ENCODE measurements at places on chromosomes 3 and 15. TPM values are rescaled to one million over a fixed set of nuclear protein-coding genes. Genes with fewer than 3 reads are reported as not detected.

GASK1A gene
- 0.15 TPM for total RNA-seq

ROPN1 gene
- total RNA-seq, result not detected

SLC35A5 gene
- 22.3 TPM for total RNA-seq

MESP1 gene
- total RNA-seq, result 8.9 TPM

PLOD2 gene
- 423 TPM for total RNA-seq

CASR gene
- total RNA-seq, result not detected

KCNAB1 gene
- not detected for total RNA-seq

CLDN18 gene
- not detected for total RNA-seq

MCTP2 gene
- total RNA-seq, result 10.1 TPM

PLA2G4E gene
- not detected for total RNA-seq

UCN2 gene
- 1.1 TPM for total RNA-seq

RAF1 gene
- total RNA-seq, result 96.8 TPM

BFSP2 gene
- total RNA-seq, result not detected

GOLGA8S gene
- total RNA-seq, result not detected

CHRNA7 gene
- not detected for total RNA-seq

ACOX2 gene
- total RNA-seq, result 18.7 TPM

EIF4E3 gene
- 2.9 TPM for total RNA-seq

BBX gene
- 18.8 TPM for total RNA-seq

CSPG4 gene
- total RNA-seq, result 13.4 TPM

AADAC gene
- total RNA-seq, result not detected

TGM5 gene
- total RNA-seq, result not detected

FOXB1 gene
- not detected for total RNA-seq

CPNE4 gene
- total RNA-seq, result not detected

FEZF2 gene
- not detected for total RNA-seq

ZNF660 gene
- total RNA-seq, result not detected

TUSC7 gene
- not detected for total RNA-seq

RETNLB gene
- total RNA-seq, result not detected

WNT5A gene
- total RNA-seq, result 21.7 TPM

GOLGA6D gene
- total RNA-seq, result not detected

ALCAM gene
- 36.9 TPM for total RNA-seq

ICE2 gene
- 26.2 TPM for total RNA-seq

CDHR4 gene
- 0.10 TPM for total RNA-seq

TTLL13 gene
- 0.07 TPM for total RNA-seq

IL5RA gene
- total RNA-seq, result not detected

DOCK3 gene
- 0.26 TPM for total RNA-seq

TRPM1 gene
- not detected for total RNA-seq

POLR2M gene
- 36.5 TPM for total RNA-seq

IL20RB gene
- total RNA-seq, result 6.4 TPM

SAMD7 gene
- total RNA-seq, result not detected

SCAPER gene
- 17.0 TPM for total RNA-seq

ACTC1 gene
- not detected for total RNA-seq

TMC3 gene
- not detected for total RNA-seq
